ENCODE measurements at places on chromosomes 5 and 9. TPM values are rescaled to one million over a fixed set of nuclear protein-coding genes. Genes with fewer than 3 reads are reported as not detected.
A peak's percentile ranks its signal among the peaks of the same experiment; 100 is the strongest.

DNA sequence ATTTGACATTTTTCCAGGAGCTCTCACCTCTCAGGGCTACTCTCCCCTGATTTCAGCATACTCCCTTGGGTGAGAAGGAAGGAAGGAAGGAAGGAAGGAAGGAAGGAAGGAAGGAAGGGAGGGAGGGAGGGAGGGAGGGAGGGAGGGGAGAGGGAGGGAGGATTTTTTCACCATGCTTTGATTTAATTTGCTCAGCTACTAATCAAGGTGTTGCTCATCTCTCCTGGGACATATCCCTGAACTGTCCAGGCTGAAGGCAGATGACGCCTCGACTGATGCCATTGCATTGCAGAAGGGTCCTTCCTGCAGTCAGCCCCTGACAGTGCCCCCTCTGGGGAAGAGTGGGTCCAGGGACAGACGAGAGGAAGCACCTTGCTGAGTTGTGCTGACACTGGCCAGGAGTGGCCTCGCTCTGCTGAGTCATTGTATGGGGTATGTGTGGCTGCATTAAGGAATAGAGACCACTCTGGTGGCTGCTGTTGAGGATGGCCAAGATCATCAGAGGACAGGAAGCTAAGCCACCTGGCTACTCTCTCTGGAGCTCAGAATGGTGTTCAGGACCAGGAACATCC lies 43.6 kb upstream of the CRB2 start:
- no peak for DNase-seq

DNA sequence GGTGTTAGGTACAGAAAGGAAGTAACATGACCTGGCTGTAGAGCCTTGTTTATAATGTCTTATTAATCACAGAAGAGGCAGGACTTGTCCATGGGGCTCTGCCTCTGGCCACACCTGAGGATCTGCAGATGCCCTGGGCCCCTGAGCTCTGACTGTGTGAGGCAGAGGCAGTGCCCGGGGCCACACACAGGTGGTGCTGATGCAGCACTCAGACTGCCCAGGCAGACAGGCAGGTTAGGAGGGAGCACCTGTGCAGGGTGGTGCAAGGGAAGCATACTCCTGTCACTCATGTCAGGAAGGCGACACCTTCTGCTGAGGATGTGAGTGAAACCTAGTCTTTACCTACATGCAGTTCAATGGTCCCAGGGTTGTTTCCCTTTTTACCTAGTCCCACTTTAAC lies 88.7 kb downstream of the CFAP90 start:
- DNase-seq = peak; percentile 56

- DNase-seq = no peak
Measured at GRCh38 chr9:115680231-115680630, 473.4 kb upstream of the PAPPA start.

- peak; percentile 59 for DNase-seq
Measured at GRCh38 chr5:73625944-73626811, at the start of gene ARHGEF28. Gene ARHGEF28 (plus strand): TSS chr5:73626196. CDS start chr5:73684852, 58,656 bp downstream.

Gene PCAT7
- 7.4 TPM for total RNA-seq

GRCh38 chr5:113214606-113215323 lies 220.0 kb downstream of the TSSK1B start:
- DNase-seq = no peak

- DNase-seq = no peak
Measured at GRCh38 chr9:92977279-92977678, 30.0 kb downstream of the FGD3 start.

Gene LPAR1
- total RNA-seq = 4.9 TPM

GRCh38 chr5:179274321-179275315 lies 70.6 kb downstream of the ADAMTS2 start:
- DNase-seq = no peak

DNA sequence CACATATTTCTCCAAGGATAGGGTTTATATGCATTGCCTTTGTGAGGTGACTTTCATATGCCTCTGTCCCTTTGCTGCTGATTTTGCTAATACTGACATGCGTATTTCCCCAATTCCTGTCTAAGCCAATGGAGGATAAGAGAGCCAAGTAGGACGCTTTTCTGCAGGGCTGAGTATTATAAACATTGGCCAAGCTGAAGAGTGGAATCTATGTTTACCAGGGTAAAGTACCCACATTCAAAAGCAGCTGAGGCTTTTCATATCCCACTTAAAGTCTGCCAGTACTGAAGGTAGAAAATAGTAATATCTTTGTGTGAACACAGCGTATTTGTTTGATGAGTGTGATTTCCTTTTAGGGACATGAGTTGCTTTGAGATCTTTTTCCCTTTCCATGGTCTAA lies 128.8 kb upstream of the GPR151 start:
- DNase-seq = no peak

Gene PJA2
- 46.8 TPM for total RNA-seq

DNA sequence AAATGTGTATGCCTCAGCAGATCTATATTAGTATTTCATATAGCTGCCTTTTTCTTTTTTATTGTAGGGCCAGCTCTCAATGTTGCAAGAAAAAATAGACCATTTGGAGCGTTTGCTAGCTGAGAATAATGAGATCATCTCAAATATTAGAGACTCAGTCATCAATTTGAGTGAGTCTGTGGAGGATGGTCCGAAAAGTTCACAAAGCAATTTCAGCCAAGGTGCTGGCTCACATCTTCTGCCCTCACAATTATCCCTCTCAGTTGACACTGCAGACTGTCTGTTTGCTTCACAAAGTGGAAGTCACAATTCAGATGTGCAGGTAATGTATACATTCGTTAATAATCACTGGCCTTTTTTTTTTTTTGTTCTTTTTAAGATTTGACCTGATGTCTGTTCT lies 23.7 kb downstream of the MAN2A1 start:
- no peak for DNase-seq

Gene SLC25A25
- 15.2 TPM for total RNA-seq

Gene SUSD3
- total RNA-seq = 13.2 TPM

Gene LIX1
- total RNA-seq = not detected

DNA sequence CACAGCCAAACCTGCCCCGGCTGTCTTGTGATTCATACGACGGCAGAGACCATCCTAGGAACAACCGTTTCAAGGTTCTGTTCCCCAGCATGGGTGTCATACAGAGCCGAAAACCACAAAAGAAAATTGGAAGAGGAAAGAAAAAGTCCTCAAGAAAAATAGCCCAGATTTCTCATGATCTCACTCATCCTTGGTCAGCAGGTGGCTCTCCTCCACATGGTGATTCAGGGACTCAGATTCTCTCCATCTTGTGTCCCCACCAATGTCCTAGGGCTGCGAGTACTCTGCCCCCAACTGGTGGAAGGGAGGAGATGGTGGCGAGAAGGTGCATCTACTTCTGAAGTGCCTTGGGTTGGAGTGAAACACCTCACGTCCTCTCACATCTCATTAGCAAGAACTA lies 25.6 kb downstream of the PDZD2 start:
- DNase-seq = peak; percentile 65

- no peak for DNase-seq
Measured at GRCh38 chr5:111552896-111553295, 40.6 kb upstream of the STARD4 start.

- DNase-seq = no peak
Measured at GRCh38 chr5:132464156-132464939, 26.2 kb downstream of the IRF1 start.

Gene SLC1A3
- 45.9 TPM for total RNA-seq

Gene TMEM171
- total RNA-seq = 1.8 TPM

Gene PCDHB13
- 2.9 TPM for total RNA-seq

DNA sequence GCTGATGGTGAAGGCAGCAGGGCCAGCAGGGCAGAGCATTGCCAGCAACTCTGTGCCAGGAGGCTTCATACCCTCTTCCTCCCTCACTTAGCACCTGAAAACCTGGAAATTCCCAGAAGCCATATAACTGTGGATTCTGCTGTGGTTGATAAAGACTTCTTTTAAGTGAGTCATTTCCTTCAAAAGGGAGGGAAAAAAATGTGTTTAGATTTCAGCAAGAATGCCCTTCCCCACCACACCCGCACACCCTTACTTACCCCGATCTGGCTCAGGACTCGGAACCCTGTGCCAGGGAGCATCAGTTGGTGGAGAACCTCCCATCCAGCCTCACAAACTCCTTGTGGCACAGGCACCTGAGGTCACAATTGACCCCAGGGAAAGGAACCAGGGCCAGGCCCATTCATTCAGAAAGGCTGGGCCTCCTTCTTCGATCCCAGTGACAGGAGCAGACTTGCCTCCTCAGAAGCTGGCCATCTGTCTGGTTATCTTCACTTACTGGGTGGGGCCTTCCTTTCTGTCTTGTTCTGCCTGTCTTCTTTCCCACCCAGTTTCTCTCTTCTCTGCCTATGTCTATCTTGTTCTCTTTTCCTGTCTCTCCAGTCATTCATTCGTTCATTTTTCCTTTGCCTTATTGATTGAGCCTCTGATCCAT lies 62.6 kb downstream of the PLAC8L1 start:
- no peak for DNase-seq
